ENCODE measurements at places on chromosomes 6 and 20.
A peak's percentile ranks its signal among the peaks of the same experiment; 100 is the strongest.

- no peak for DNase-seq
Measured at GRCh38 chr20:46004889-46005473, 3.7 kb upstream of the MMP9 start.

- no peak for DNase-seq
Measured at GRCh38 chr20:7773511-7773910, 166.7 kb downstream of the HAO1 start.

- no peak for DNase-seq
Measured at GRCh38 chr6:39387785-39388184, 65.3 kb upstream of the KCNK16 start.

DNA sequence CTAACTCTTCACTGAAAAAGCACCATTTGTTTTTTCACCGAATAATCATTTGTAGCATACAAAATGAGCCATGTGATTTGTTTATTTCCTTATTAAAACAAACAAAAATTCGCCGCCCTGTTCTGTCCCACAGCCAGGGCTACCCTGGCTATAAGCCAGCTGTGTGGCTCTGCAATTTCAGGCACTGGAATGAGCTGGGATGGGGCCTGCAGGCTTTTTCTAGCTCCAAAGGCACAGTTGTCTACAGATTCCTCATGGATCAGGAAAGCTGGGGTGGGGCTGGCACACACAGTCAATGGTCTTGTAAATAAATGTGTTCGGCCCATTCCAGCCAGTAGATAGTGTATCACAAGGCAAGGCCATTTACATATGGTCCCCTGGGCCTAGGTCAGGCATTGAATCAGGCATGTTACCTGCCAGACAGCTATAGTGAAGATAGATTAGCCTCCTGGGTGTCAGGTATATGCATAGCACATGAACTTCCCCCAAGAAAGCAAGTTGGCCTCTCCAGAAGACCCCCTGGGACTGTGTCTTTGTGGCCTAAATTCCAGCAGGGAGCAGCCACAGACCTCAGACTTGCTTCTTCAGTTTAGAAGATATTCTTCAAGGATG, 608.9 kb downstream of the MAFB start:
- DNase-seq, result no peak

GRCh38 chr20:48047447-48047846, 262.2 kb upstream of the SULF2 start:
- no peak for DNase-seq

GRCh38 chr20:45088247-45088646, 12.7 kb downstream of the KCNS1 start:
- DNase-seq, result no peak

- no peak for DNase-seq
Measured at GRCh38 chr20:10501402-10501801, 66.3 kb downstream of the SLX4IP start.

DNA sequence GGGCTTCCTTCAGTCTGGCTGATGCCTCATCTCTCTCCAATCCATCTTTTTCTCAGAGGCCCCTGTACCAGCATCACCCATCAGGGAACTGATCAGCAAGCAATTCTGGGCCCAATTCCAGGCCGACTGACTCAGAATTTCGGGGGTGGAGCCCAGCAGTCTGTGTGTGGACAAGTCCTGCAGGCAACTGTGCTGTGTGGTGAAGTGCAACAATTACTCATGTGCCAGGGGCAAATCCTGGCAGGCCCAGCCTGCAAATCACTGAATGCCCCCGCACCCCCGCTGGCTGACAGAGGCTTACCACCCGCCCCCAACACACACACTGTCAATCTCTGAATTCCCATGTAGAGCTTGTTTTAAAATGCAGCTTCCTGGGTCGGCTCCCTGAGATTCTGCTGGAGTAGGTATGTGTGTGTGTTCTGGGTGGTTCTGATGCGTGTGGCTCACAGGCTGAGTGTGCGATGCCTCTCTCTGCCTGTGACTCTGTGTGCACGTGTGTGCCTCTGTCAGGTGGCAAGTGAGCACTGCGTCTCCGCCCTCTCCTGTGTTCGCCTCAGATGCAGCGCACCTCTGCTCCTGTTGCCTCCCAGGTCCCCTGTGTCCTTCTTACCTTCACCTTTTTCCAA, 45.4 kb downstream of the SSR1 start:
- no peak for DNase-seq

GRCh38 chr6:135994857-135995544, 143.5 kb downstream of the PDE7B start:
- no peak for DNase-seq

DNA sequence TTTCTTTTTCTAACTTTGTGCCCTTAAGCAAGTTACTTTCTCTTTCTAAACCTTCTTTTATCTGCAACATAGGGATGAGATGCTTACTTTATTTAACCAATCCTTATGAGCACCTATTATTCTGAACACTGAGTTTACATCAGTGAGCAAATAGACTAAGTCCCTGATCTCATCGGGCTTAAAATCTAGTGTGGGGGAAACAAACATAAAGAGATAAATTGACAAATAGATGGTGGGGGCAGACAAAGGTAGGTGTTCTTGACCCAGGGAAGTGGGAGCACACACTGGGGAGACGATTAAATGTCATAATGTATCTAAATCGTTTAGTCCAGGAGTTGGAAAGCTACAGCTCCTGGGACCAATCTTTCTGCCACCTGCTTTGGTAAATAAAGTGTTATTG, 129.6 kb downstream of the TFAP2C start:
- no peak for DNase-seq

- peak; percentile 27 for DNase-seq
Measured at GRCh38 chr6:11618533-11618932, 81.0 kb downstream of the TMEM170B start.

GRCh38 chr20:64040231-64041039, 4.5 kb downstream of the C20orf204 start:
- DNase-seq, result no peak

DNA sequence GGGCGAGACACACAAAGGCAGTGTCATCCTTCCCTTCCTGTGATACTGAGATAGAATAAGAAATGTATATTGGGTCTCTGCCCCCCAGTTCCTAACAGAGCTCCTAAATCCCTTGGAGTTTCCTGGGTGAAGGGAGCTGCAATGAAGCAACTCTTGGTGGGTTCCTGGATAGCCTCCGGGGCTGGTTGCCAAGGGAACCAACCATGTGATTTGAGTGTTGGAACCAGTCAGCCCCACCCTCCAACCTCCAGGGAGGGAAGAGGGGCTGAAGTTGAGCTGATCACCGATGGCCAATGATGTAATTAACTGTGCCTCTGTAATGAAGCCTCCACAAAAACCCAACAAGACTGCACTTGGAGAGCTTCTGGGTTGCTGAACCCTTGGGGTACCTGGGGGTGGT, 116.6 kb downstream of the SLC22A3 start:
- no peak for DNase-seq

- no peak for DNase-seq
Measured at GRCh38 chr6:143589162-143589561, 77.6 kb upstream of the FUCA2 start.

GRCh38 chr6:87832025-87832825, 130.2 kb upstream of the AKIRIN2 start:
- DNase-seq, result no peak

GRCh38 chr6:137823826-137824555, 43.1 kb upstream of the TNFAIP3 start:
- no peak for DNase-seq

DNA sequence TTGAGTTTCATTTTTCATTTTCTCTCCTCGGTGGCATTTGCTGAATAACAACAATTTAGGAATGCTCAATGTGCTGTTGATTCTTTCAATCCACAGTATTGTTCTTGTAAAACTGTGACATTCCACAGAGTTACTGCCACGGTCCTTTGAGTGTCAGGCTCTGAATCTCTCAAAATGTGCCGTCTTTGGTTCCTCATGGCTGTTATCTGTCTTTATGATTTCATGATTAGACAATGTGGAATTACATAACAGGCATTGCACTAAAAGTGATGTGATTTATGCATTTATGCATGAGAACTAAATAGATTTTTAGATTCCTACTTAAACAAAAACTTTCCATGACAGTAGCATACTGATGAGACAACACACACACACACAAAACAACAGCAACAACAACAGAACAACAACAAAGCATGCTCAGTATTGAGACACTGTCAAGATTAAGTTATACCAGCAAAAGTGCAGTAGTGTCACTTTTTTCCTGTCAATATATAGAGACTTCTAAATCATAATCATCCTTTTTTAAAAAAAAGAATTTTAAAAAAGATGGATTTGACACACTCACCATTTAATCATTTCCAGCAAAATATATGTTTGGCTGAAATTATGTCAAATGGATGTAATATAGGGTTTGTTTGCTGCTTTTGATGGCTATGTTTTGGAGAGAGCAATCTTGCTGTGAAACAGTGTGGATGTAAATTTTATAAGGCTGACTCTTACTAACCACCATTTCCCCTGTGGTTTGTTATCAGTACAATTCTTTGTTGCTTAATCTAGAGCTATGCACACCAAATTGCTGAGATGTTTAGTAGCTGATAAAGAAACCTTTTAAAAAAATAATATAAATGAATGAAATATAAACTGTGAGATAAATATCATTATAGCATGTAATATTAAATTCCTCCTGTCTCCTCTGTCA, 88.1 kb downstream of the SNAP25 start:
- DNase-seq, result no peak

GRCh38 chr6:151240791-151241642, 1.2 kb downstream of the AKAP12 start:
- DNase-seq, result peak; percentile 55

DNA sequence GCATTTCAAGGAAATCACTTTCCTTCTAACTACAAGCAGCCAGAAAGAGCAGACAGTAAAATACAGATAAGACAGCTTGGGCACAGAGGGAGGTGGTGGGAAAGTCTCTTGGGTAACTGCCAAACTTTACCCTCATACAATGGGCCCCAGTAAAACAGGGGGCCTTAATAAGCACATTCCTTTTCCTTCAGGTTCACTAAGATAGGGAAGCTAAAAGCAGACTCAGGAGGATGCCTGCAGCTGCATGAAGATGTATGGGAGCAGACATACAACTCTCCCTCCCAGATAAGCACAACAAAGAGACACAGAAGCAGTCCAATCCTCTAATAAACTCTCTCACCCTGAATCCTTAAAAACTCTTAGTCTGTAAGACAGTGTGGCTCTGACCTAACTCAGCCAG, 49.0 kb downstream of the SIM1 start:
- DNase-seq, result no peak

DNA sequence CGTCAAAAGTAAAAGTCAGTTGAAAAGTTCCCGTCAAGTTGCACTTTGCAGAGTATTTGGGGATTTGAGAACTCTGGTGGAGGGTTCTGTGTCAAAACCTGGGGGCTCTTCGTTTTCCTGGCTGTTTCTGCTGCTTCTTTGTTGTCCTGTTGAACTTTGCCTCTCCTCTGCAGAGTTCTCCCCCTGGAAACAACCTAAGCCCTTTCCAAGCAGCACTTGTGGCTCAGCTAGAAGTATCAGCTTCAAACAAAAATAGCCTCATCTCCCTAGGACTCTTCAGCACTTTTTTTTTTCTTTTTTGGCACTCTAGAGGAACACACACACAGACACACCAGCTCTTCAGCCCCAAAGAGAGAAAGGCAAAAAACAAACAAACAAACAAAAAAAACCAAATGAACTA, at the start of gene TRDN:
Gene TRDN (minus strand): TSS at position 169 of the 400 bp plus-strand sequence. CDS start 175 bp downstream, outside the sequence.
- DNase-seq, result no peak

DNA sequence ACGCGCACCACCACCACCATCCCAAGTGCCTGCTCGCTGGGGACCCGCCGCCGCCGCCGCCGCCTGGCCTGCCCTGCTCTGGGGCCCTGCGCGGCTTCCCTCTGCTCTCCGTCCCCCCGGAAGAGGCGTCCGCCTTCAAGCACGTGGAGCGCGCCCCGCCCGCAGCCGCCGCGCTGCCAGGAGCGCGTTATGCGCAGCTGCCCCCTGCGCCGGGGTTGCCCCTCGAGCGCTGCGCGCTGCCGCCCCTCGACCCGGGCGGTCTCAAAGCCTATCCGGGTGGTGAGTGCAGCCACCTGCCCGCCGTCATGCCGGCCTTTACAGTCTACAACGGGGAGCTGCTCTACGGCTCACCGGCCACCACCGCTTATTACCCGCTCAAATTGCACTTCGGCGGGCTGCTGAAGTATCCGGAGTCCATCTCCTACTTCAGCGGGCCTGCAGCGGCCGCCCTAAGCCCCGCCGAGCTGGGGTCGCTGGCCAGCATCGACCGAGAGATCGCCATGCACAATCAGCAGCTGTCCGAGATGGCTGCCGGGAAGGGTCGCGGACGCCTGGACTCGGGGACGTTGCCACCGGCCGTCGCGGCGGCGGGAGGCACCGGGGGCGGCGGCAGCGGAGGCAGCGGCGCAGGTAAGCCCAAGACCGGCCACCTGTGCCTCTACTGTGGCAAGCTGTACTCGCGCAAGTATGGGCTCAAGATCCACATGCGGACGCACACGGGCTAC, 7.2 kb downstream of the PRDM13 start:
- no peak for DNase-seq

GRCh38 chr6:27873021-27873940, 38.9 kb downstream of the OR2B2 start:
- DNase-seq, result peak; percentile 60

- DNase-seq, result no peak
Measured at GRCh38 chr6:88301888-88302768, 136.0 kb upstream of the CNR1 start.

DNA sequence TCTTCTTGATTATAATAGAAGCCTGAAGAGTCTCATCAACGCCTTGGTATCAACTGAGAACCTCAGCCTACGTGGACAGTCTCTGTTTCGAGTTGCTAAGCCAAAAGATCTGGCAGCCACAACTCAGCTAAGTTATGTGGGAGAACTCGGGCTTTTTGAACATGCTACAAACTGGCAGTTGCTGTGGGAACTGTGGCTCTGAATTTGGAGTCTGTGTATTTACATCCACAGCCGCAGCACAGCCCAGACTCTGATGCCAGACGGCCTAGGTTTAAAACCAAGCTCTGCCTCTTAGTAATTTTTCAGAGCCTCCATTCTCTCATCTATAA, 35.8 kb downstream of the RIPOR2 start:
- DNase-seq, result no peak

GRCh38 chr20:3092611-3093379, 8.3 kb upstream of the AVP start:
- DNase-seq, result no peak

GRCh38 chr20:17226410-17227218, at the start of gene PCSK2:
Gene PCSK2, plus strand, starts transcription at chr20:17227040. Its CDS starts 266 bp downstream, at chr20:17227306.
- peak; percentile 76 for DNase-seq

DNA sequence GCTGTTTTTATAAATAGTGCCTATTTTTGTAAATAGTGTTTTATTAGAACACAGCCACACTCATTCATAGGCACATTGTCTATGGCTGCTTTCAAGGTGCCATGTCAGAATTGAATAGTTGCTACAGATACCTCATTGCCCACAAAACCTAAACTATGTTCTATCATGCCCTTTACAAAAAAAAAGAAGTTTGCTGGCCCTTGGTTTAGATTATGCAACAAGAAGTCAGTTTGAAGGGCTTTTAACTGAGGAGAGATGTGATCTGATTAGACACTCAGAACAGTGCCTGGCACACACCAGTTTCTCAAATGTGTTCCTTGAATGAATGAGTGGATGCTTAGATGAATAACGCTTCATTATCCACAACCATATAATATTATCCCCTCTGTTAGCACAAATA, 366.1 kb downstream of the MAFB start:
- no peak for DNase-seq

- no peak for DNase-seq
Measured at GRCh38 chr6:29131691-29132090, 23.8 kb downstream of the OR2J3 start.

Measured in endothelial cell (in vitro differentiated cells).